Activated T-helper 1 cell treated with anti-CD3 and anti-CD28 coated beads, Interleukin-12 subunit alpha, Interleukin-12 subunit beta, Interleukin-2, Interleukin-4 antibody, amounts not matched to agents 30 ng/mL and 10 ng/mL and 1 ng/mL, durations not matched to agents 14 hours and 24 hours and 36 hours (primary cell): ENCODE measurements at places on chromosomes 4 and X.

GRCh38 chrX:38970845-38971244 lies 169.6 kb downstream of the MID1IP1 start:
- no peaks in the 10 kb centered on the region for H3K36me3 ChIP-seq
- peaks cover 7% of the 10 kb centered on the region for H3K4me1 ChIP-seq
- no peak for DNase-seq
- H3K4me3 ChIP-seq, result no peak overlapping the region
- H3K27ac ChIP-seq, result no peak overlapping the region

- H3K4me3 ChIP-seq, result no peak overlapping the region
- H3K4me1 ChIP-seq, result no peaks in the 10 kb centered on the region
- no peak for DNase-seq
- no peaks in the 10 kb centered on the region for H3K36me3 ChIP-seq
These were observed 3.9 kb upstream of the TRIM60 start for GRCh38 chr4:165027762-165028402.

DNA sequence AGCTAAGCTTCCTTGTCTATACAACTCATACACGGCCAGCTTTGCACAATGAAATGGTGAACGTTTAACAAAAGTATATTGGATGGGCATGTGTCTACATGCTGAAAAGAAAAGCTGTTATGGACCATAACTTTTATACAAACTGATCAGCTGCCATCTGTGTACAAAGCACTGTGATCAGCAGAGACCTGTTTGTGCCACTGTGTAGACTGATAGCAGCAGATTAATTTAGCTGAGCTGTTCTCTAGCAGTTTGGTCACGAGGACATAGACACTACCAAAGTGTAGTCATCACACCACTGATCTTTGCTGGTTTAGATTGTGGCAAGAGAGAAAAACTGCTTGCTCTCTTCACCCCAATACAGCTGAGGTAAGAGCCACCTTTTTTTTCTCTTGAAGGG lies 124.5 kb downstream of the RAPGEF2 start:
- H3K4me3 ChIP-seq, result no peak overlapping the region
- peaks cover 8% of the 10 kb centered on the region for H3K4me1 ChIP-seq
- peaks cover 2% of the 10 kb centered on the region for H3K36me3 ChIP-seq
- DNase-seq, result no peak

DNA sequence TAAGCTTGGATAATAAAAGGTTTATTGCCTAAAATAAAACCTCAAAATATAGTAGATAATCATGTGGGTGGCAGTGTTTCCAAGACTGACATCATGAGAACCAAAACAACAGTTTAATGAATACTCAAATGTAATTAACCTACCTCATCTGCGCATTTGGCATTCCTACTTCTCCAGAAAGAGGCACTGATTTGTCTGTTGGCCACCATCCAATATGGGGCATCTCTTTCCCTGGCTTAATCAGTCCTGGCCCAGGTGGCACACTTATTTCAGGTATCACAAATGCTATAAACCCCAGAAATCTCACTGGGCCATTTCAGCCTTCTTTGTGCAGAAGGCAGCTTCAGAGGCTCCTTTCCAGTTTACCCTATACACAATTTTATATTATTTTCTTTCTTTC lies 192.2 kb downstream of the COMMD8 start:
- no peaks in the 10 kb centered on the region for H3K36me3 ChIP-seq
- no peak overlapping the region for H3K4me3 ChIP-seq
- no peak for DNase-seq
- H3K4me1 ChIP-seq, result no peaks in the 10 kb centered on the region
- H3K27ac ChIP-seq, result no peak overlapping the region

DNA sequence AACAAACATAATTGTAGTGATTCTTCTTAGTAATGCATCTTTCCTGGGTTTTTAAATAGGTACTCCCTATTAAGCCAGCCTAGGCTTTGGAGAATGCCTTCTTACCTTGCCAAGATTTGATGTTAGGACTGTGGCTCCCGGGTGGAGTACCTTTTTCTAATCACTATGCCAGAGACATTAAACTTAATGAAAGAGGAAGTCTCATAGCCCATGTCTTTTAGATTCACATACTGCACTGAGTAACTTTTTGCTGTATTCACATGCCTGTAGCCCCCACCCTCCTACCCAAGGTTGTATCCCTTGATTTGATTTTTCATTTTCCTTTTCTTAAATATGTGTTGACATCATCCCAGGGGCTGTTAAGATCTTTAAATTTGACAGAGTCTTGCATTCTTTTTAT lies 104.2 kb upstream of the TLR2 start:
- H3K4me3 ChIP-seq, result no peak overlapping the region
- no peaks in the 10 kb centered on the region for H3K27me3 ChIP-seq
- peaks cover 17% of the 10 kb centered on the region for H3K4me1 ChIP-seq
- peaks cover 23% of the 10 kb centered on the region for H3K36me3 ChIP-seq

DNA sequence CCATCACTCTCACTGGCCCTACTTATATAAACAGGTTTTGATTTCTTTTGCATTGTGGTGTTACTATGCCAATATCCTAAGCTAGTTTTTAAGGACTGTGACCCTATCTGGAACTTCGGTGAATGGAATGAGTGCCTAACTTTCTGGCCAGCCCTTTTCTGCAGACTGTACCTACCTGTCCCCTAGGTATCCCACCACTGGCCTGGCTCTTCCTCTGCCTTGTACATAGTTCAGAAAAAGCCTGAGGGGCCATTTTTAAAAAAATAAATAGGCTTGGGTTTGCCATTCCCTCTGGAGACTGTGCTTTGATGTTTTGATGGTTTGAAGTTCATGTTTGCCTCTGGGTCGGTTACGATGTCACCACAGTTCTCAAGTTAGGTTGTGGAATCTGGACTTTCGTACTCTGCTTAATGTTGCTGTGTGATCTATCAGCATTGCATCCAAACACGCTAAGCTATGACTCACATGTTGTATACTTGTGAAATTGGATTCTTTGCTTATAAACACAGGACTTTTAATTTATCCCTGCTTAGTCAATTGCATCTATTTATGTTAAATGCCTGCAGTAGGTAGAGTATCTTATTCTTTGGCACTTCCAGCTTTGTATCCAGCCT lies 182.0 kb downstream of the ANKRD50 start:
- H3K36me3 ChIP-seq, result no peaks in the 10 kb centered on the region
- no peak for DNase-seq
- no peaks in the 10 kb centered on the region for H3K27me3 ChIP-seq
